ENCODE measurements at places on chromosomes 6 and 20.

DNA sequence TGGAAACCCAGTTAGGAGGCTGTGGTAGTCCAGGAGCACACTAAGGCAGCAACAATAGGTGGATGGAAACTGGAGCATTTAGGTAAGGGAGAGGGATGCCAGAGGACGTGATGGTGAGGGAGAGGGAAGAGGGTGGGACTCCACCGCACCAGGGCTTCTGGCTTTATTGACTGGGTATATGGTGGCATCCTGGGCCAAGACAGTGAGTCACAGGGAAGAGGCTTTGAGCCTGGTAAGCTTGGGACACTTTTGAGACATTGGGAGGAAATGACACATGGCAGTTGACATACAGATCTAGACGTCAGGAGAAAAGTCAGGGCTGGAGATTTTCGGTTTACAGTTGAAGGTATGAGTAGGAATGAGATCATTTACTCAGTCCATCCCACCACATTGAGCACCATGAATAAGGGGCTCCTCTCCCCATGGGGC lies 14.9 kb downstream of the NT5E start:
- peak; percentile 82 for DNase-seq

DNA sequence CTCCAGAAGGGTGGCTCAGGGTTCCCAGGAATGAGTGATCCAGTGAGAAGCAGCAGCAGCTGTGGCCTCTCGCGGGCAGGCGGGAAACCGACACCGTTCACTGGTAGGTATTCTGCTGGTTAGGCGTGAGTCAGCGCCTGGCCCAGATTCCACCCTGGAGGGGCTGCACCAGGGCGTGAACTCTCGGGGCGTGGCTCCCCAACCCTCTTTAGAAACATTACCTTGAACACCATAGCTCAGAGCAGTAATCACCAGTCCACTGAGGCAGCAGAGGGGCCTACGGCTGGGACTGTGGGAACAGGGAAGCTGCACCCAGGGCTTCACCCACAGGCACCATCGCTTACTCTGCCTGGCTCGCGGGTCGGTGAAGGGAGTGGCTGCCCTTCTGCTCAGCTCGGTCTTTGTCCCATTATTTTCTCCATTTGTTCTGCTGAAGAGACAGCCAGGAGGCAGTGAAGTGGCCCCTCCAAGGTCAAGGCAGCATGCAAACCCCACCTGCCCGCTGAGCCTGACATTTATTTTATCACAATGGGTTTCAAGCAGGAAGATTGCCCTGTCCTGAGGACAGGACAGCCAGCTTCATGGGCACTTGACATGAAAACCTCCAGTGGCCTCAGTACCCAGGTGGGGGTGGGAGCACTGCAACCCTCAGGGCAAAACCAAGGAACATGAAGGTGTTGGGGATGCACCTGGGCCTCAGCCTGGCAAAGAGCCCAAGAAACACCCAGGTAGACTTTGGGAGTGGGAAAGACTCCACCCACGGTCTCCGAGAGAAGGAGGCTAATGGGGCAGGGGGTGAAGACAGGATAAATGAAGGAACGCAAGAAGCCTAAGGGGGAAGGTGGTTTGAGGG lies 51.0 kb upstream of the CD93 start:
- DNase-seq: no peak

GRCh38 chr20:34473262-34473883 lies 42.8 kb upstream of the DYNLRB1 start:
- peak; percentile 38 for DNase-seq

DNA sequence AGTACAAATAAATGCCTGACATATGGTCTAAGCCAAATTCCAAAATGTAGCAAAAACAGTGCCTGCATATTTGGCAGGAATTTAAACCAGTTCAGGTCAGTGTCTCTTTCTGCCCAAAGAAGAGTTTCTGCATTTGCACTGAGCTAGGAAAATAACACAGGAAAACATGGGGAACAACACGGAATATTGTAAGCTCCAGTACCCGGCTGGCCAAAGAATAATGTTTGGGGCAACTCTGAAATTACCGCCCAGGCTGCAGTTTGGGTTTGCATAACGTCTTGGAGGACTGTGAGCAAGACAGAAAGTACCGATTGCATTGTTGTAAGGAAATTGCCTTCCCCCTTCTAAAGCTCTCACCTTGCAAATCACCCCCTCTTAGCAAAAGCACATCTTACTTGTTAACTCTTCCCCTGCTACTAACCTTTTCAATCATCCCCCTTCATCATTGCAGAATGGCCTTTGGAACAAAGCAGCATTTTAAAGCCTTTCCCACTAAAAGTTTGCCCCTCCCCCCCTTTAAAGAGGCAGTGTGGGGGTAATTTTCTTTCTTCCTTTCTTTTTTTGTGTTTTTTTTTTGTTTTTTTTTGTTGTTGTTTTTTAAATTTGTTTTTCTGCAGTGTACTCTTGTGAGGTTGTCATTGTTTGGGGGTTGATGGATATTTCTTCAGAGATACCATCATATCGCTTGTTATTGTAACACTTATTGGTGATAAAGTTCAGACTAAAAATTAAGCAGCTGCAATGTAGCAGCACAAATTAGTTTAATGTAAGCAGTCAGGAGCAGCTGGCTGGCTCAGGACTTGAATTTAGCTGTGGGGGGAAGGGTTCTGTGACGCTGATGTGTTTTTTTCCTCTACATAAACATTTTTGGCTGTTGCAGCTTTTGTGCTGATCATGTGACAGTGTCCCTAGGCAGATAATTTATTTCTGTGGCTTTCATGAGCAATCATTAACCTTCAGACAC lies 100.0 kb upstream of the CITED2 start:
- peak; percentile 56 for DNase-seq

- DNase-seq: no peak
Observed at GRCh38 chr20:47007826-47008655, 113.4 kb downstream of the EYA2 start.

DNA sequence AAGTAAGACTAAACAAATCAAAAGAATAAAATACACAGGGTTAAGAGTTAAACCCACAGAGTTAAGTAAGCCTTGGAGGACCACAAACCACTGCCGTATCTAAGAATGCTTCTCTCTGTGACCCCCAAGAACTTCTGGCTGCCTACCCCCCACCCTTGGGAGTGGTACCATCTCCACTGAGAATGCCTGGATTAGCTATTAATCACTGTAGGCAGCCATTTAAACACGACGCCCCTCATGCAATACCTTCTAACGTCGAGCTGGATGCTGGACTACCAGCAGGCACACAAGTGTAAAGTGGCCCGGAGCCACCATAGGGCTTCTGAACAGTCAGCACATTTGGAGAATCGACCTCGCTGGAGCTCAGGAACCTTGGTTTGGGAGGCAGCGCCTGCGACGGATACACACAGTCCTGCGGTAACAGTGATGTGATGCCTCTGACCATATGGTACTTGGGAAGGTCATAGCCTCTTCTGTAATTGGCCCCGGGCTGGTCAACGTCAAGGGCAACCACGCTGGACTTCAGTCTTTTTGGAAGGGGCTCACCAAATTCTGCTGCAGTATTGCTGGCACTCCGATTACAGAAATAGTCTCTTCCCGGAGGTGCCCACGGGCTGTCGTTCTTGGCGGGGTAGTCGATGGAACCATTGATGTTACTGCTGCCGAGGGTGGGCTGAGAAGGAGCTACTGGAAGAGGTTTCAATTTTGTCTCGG lies 18.0 kb downstream of the ZNF217 start:
- DNase-seq: no peak

GRCh38 chr6:3347247-3347646 lies 88.5 kb downstream of the PSMG4 start:
- no peak for DNase-seq

DNA sequence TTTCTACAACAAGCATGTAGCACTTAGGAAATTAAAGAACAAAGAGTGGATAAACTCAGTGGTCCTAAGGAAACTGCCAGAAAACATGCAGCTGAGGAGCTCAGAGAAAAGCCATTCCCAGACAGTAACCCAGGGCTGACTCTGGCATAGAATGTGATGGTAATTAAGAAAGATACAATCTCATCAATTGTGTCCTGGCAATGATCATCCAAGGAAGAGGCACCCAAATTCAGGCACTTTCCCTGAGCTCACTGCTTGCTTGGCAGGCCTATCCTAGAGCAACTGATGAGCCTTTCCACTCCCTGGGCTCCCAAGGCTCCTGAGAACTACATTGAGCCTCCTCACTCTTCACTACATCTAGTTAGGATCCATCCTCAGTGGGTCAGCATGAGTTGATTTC lies 16.2 kb downstream of the EIF2S2 start:
- DNase-seq: no peak

DNA sequence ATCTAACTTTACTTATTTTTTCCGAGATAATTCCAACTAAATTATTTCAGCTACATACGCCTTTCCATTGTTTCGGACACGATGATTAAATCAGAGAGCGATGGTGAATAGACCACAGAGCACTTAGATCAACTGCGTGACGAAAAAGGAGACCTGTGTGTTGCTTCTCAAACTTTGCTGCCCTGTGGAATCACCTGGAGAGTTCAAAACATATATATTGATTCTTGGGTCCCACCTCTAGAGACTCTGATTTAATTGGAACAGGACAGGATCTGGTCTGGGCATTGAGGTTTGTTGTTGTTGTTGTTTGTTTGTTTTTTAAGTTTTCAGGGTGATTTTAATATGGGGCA lies 401 bp upstream of the TNFRSF21 start:
- DNase-seq: no peak

DNA sequence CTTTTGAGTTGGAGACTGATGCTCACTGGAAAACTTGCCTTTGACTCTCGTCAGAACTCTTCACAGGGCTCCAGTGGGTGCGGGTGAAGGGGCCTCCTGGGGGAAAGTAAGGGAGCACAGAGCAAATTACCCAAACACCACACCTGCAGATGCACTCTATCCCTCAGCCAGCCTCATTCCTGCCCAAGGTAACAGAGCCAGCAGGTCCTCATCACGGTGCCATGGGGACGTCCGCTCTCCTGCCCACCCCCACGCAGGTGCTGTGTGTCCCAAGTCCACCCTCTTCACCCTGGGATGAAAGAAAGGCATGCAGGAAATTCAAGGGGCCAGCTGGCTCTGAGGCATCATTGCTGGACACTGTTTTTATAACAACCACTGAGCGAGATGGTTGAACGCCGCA lies 269.0 kb downstream of the SMOC2 start:
- DNase-seq: no peak

DNA sequence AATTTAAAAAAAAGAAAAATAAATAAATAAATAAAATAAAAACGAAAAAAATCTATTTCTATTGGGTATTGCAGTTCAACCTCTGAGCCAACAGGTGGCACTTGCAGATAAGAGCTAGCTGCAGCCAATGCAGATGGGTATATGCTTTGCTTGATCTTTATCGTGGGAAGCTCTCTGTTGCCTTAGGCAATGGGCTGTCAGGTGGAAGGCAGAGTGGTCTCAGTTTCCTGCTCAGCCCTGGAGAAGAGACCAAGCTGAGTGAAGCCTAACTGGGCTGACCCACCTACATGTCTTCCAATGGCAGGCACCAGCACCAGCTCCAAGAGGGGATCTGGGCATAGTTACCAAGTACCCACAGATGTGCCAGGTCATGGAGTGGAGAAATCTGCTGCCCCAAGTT lies 95.0 kb downstream of the AK9 start:
- DNase-seq: peak; percentile 40

- DNase-seq: no peak
Observed at GRCh38 chr6:145323646-145324045, 411.7 kb downstream of the EPM2A start.

DNA sequence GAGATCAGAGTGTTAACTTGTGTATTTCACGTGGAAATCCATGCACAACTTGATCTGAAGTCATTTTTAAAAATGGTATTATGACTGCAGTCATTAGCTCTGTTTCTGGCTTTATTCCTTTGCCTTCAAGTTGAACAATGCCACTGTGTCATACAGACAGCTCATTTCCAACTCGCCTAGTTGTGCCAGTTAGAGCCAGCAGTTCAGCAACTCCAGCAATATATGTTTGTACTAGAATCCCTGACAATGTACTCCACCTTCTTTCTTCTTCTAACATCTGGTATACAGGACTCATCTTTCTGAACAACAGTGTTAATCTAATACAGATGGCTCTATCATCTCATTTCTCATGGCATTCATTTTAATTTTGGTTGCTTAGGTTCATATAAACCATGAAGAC lies 418.3 kb upstream of the POU3F2 start:
- DNase-seq: no peak

- no peak for DNase-seq
Observed at GRCh38 chr20:39523405-39523804, 561.3 kb downstream of the DHX35 start.

DNA sequence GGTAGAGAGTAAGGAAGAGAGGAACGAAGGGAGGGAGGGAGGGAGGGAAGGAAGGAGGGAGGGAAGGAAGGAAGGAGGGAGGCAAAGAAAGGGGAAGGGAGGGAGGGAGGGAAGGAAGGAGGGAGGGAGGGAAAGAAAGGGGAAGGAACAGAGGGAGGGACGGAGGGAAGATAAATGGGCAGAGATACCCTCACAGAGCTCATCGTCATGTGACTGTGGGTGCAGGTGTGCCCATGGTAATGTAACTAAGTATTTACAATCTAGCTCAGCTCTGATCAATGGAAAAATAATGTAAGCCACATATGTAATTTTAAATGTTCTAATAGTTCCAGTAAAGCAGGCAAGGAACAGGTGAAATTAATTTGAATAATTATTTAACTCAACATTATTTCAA lies 54.7 kb upstream of the FAM83D start:
- no peak for DNase-seq

GRCh38 chr20:61665528-61666470 lies 399.9 kb downstream of the TAF4 start:
- DNase-seq: no peak

- DNase-seq: no peak
Observed at GRCh38 chr6:26232940-26233648, 131.9 kb upstream of the BTN3A2 start.

- DNase-seq: no peak
Observed at GRCh38 chr20:3032624-3033023, 10.8 kb upstream of the GNRH2 start.

DNA sequence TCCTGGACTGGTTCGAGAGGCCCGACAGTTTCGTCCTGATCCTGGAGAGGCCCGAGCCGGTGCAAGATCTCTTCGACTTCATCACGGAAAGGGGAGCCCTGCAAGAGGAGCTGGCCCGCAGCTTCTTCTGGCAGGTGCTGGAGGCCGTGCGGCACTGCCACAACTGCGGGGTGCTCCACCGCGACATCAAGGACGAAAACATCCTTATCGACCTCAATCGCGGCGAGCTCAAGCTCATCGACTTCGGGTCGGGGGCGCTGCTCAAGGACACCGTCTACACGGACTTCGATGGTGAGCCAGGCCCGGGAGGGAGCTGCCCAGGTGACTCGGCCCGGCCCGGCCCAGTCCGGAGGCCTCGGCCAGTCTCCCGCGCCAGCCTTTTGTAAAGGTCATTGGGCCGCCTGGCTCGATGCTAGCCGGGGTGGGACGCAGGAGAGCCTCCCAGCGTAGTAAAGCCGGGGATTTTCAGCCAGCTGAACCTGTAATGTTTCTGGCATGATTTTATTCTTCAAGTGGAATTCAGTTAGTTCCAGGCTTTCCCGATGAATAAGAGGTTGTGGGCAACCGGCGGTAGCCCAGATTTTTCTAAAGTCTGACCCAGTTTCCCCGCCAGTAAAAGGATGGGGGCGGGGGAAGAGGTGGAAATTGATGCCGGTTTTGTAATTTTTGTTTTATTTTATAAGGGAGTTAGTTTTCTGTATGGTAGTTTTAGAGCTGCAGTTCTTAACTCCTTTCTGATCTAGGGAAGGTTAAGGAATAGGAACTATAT lies 1.4 kb downstream of the PIM1 start:
- DNase-seq: peak; percentile 58
